ENCODE measurements at places on chromosomes 2 and 18.

- no peak for DNase-seq
These were observed 31.4 kb downstream of the ATOH8 start for GRCh38 chr2:85785027-85785822.

DNA sequence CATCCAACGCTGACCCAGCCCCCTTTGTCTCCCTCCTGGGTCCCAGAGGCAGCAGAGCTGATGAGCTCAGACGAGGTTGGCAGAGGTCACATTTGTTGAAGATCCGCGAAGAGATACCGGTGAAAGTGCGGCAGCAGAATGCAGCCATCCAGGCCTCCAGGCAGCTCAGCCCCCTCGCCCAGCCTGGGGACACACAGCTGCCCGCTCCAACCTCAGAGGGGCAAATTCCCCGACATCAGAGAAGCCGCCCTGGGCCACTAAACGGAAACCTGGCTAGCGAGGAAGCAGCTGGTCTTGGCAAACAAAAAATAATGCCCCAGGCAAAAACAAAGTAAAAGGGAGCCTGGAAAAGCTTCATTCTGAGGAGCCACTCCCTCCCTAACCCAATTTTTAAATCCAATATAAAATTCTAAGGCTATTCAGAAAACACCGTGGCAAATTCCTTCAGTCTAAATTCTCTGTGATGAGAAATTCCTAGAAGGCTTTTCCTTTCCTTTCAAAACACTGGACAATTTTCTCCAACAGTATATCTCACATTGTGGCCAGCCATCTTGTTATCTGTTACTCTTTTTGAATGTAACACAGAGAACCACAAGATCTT, 262.4 kb downstream of the SS18 start:
- no peak for DNase-seq

DNA sequence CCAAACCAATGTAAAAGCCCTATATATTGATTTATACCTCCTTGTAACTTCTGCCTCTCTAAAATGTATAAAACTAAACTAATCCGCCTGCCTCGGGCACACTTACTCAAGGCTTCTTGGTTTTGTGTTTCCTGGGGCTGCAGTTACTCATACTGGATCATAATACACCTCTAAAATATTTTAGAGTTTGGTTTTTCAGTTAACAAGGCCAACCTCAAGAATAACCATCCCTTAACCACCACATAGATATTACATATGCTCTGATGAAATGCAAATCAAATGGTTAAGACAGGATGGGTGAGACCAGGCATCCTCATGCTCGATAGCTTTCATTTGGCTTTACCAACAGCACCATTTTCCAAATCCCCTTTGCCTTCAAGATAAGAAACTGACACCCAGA, 46.4 kb downstream of the UXS1 start:
- DNase-seq = no peak

DNA sequence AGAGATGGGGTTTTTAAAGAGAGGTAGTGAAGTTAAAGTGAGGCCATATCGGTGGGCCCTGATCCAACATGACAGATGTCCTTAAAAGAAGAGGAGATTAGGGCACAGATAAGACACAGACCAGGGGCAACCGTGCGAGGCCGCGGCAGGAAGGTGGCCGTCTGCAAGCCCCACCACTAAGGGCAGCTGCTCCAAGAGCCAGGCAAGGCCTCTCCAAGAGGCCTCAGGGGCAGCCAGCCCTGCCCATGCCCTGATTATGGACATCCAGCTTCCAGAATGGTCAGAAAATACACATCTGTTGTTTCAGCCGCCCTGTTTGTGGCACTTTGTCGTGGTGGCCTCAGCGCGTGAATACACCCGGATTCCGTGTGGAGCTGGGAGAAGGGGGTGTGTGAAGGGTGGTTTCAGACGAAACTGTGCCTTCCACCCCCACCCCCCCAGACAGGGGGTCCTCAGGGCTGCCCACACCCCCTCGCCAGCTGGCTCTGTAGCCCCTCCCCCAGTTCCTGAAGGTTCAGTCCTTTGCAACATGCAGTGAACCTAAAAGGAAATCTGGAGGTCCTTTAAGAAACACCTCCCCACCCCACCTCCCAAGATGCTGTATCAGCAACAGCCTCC, 74.1 kb upstream of the SMAD7 start:
- no peak for DNase-seq

DNA sequence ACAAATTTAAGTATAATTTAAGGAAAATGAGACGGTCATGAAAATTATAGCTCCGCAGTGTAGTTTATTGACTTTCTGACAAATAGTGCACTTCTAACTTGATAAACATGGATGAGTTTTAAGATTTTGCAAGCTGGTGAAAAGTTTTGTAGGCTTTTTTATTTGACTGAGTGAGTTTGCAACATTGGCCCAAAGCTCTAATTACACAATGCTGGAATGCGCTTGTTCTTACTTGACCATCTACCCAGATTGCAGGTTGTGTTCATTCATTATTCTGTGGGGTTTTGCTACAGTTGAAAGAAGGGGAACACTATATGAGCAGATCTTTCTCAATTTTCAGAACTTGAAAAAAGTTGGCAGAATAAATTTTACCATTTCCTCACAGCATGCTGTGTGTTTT, 13.5 kb downstream of the SPOPL start:
- DNase-seq = no peak

- no peak for DNase-seq
These were observed 30.4 kb downstream of the AOX1 start for GRCh38 chr2:200616193-200616592.

DNA sequence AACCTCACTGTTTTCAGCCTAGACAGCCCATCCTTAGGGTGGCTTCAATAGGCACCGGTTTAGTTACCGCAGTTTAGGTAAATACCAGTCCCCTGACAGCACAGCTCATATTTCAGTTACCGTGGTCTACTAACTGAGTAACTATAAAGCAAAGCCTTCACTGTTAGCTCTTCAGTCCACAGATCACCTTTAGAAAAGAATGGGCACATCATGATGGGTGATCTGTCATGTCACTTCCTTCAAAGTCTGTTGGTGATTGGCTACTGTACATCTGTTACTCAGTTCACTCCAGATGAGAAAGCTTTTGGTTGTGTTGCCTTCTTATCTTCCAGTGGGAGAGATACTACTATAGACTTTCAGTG, 21.0 kb downstream of the SLC20A1 start:
- DNase-seq = no peak

DNA sequence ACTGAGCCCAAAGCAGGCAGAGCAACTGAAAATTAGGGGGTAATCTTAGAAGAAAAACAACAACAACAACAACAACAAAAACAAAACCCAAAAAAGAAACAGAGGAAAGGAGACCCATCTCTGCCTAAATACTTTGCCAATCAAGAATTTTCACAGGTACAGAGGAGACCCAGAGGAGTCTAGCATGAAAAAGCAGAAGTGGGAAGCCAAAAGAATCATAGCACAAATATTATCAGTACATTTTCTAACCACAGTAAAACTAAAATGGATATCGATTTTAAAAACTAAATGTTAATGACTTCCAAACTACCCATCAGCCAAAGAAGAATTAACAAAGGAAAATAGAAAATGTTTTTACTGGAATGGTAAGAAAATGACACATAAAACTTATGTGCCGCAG, 148.1 kb downstream of the BAZ2B start:
- no peak for DNase-seq

- no peak for DNase-seq
These were observed 128.8 kb downstream of the TTC32 start for GRCh38 chr2:19772981-19773380.
